ENCODE measurements at places on chromosomes 12 and 14.

GRCh38 chr12:11780521-11781101 lies 131.1 kb downstream of the ETV6 start:
- no peak for ATAC-seq

GRCh38 chr12:5581616-5582015 lies 149.7 kb downstream of the NTF3 start:
- no peak for ATAC-seq

GRCh38 chr12:108972358-108972757 lies 48.5 kb downstream of the SVOP start:
- ATAC-seq: no peak

DNA sequence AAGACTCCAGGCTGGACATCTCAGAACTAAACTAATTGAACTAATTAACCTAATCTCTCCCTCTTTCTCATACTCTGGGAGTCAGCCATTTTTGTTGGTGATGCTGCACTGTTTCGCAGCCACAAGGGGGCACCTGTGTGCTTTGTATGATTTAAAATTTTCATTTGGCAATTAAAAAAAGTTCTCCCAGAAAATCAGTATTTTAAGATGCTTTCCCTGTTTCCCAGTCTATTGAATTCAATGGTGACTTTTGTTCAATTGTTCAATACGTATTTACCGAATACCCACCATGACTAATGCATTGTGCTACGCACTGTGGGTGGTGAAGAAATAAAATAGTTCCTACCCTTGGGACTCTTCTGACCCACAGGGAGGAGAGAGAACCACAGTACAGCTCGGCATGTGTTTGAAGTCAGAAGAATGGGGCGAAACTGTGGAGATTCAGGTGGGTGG lies 63.7 kb downstream of the ZNF664 start:
- ATAC-seq: peak; percentile 81

DNA sequence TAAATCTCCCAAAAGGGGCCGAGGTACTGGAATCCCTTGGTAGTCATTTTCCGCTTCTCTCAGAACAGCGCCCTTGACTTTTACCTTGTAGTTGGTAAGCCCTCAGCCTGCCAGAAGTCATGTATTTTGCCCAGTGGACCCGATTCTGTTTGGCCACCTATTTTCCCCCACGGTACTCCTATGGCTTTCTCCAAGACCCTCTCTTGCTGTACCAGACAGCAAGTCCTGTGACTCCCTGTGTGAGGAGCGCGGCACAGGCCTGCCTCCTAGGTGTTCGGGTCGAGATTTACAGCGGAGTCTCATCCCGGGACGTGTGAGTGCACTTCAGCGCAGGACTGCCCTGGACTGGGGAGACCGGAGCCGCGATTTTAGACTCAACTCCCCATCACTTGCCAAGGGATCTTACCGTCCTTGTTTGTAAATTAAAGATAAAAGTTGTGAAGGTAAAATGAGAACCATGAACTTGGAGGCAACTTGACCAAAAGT lies 1.1 kb upstream of the MBD6 start:
- ATAC-seq: no peak

- peak; percentile 63 for ATAC-seq
Measured at GRCh38 chr12:128817111-128818015, 6.4 kb downstream of the SLC15A4 start.

DNA sequence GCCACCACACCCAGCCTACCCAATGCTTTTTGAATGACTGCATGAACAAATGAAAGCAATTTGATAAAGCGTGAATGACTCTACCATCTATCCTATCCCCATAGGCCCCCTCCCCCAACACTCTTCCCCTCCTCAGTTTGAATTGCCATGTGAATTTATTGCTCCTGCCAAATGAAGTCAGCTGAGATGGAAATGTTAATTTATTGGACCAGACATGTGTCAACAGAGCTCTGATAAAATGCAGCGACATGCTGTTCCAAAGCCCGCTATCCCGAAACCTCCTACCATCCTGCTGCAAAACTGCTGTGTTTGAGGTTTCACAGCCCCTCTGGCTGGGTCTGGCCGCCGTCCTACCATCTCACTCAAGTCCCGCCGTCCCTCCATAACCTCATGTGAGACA lies 360.5 kb downstream of the CACNA1C start:
- no peak for ATAC-seq

- peak; percentile 15 for ATAC-seq
Measured at GRCh38 chr12:123232472-123232806, 502 bp downstream of the MPHOSPH9 start.

GRCh38 chr14:60622917-60623257 lies 26.4 kb downstream of the SIX1 start:
- no peak for ATAC-seq

DNA sequence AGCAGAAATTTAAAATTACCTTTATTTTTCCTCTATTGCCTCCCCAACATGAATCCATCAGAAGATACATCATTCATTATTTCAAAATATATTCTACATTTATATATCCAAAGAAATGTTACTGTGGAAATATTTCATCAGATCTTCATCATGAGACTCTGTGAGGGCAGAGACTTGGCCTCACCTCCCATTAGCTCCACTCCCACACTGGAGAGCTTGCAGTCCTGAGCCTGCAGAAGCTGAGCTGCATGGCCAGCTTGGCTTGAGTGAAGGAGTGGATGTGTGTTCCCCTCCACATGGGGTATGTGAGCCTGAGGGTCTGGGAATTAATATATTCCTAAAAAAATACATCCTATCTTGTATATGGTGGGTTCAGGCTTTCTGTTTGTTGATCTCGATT lies 961.9 kb downstream of the TMEM121 start:
- ATAC-seq: no peak

GRCh38 chr14:30888480-30889243 lies 14.3 kb downstream of the COCH start:
- ATAC-seq: no peak

GRCh38 chr12:43099691-43100163 lies 452.3 kb downstream of the ADAMTS20 start:
- ATAC-seq: no peak

- no peak for ATAC-seq
Measured at GRCh38 chr12:43325786-43326185, 226.2 kb downstream of the ADAMTS20 start.

GRCh38 chr12:89417246-89417977 lies 65.1 kb upstream of the DUSP6 start:
- ATAC-seq: peak; percentile 67

DNA sequence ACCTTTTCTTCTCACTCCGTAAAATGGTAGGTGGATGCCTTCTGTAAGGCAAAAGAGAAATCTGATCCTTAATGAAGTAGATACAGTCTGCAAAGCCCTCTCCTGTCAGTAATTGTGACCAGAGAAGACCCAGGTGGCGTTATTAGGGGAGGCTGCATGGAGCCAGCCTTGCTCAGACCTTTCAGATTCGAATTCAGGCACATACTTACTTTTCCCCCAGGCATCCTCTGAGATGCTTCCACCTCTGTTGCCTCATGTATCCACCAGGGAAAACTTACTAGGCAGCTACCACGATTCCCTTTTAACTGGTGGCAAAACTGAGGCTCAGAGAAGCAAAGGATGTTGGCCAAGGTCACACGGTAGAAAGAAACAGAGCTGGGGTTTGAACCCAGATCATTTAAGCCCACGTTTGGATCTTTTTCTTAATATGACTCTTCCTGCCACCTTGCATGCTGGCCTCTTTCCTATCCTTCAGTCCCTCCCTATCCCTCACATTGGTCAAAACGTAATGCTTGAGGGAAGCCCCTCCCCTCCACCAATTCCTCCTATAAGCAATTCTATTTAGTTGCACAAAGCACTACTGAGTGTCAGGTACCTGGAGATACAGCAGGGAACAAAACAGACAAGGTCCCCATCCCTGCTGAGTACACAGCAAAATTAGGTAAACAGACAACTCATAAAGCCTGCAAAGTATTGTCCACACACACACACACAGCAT lies 179.4 kb downstream of the KSR2 start:
- ATAC-seq: no peak

- no peak for ATAC-seq
Measured at GRCh38 chr12:4866299-4866698, 43.4 kb upstream of the KCNA1 start.

DNA sequence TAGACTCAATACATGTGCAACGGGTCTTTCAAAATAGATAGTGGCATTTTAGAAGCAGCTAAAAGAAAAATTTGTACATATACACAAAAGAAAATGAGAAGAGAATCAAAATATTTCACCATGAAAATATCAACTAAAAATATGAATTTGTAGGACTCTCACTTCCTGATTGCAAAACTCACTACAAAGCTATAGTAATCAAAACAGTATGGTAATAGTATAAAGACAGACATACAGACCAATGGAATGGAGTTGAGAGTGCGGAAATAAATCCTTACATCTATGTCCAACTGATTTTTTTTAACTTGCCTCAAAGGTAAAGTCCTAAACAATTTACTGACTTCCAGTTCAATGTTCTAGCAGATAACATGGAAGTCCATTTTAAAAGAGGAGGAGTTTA lies 13.1 kb downstream of the C2CD5 start:
- ATAC-seq: no peak

GRCh38 chr14:65824285-65824977 lies 411.9 kb downstream of the FUT8 start:
- ATAC-seq: peak; percentile 92

GRCh38 chr12:31850268-31850667 lies 108.9 kb upstream of the RESF1 start:
- no peak for ATAC-seq

DNA sequence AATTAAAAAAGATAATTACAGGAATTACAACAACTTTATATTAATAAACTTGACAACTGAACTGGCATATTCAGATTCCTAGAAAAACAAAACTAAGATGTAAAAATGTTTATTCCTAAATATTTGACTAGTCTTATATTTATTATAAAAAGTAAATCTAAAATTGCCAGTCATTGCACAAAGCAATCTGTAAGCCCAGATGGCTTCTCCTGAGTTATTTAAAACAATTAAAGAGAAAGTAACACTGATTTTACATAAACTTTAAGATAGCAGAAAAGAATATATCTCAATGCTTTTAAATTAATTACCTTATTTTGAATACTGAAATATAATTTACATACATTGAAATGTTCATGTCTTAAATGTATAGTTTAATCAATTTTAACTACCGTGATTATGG lies 434.1 kb upstream of the RPL10L start:
- no peak for ATAC-seq

DNA sequence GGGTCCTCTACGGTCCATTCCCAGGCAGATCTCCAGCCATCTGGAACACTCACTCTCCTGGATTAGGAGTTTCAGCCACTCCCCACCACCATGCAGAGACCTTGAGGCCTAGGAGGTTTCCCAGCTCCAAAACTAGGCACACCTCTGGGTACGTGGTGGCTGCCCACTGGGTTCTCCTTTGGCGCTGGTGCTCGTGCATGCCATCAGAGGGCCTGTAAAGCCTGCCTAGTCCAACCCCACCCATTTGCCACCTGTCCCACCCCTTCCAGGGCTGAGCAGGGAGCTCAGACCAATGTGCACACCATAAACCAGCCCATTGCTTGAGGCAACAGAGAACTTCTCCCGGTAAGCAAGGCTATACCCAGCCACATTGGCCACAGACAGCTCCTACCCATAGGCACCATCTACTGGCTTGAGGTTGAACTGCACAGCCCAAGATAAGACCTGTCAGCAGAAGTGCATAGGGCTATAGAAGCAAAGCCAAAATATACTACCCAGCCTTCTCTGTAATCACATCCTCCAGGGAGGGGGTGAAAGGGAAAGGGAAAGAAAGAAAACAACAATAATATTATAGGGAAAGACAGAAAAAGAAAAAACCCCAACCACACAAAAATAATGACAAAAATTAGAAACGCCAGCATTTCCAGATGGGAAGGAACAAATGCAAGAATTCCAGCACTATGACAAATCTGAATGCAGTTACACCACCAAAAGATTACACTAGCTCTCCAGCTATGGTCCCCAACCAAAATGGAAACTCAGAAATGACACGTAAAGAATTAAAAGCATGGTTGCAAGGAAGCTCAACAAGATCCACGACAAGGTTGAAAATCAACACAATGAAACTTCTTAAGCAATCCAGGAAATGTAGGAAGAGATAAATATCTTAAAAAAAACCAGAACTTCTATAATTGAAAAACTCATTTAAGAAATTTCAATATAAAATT lies 111.9 kb upstream of the CCDC175 start:
- peak; percentile 97 for ATAC-seq
